Uterus (tissue), 4 donors: ENCODE measurements at places on chromosomes 2 and 18. TPM values are rescaled to one million over a fixed set of nuclear protein-coding genes. Genes with fewer than 3 reads are reported as not detected.

GRCh38 chr2:187338679-187339121 lies 109.4 kb downstream of the CALCRL start:
- DNase-seq = peak; percentile 12

- DNase-seq = no peak
These were observed 163.1 kb downstream of the MIB1 start for GRCh38 chr18:21903709-21904108.

Gene RAB12
- total RNA-seq = 37.9 TPM

Gene OTX1
- not detected for total RNA-seq

Gene ZAP70
- 11.2 TPM for total RNA-seq
